ENCODE measurements at places on chromosomes 3 and 15.
A peak's percentile ranks its signal among the peaks of the same experiment; 100 is the strongest.

- no peak for DNase-seq
Measured at GRCh38 chr15:72889545-72889944, 106.0 kb upstream of the ADPGK start.

GRCh38 chr3:30724863-30725262, 118.5 kb downstream of the TGFBR2 start:
- no peak for DNase-seq

DNA sequence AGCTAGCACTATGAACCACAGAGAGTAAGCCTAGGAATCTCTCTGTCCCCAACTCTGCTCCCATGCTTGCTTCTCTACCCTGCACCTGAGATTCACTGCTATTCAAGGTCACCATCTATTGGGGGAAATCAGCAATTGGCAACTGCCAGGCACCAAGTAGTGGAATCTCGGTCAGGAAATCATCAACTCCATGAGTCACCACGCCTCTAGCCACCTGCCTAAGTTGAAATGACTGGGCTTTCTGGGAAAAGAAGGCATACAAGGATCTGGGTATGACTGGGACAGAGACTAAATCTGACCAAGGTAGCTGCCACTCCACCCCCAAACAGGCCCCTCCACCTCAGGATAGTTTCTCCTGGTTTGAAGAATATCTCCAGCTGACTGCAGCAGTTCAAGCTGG, 464.1 kb upstream of the CBLB start:
- no peak for DNase-seq

- no peak for DNase-seq
Measured at GRCh38 chr15:101543431-101543830, 53.9 kb upstream of the PCSK6 start.

GRCh38 chr3:3699816-3700633, 99.2 kb upstream of the LRRN1 start:
- DNase-seq = no peak

DNA sequence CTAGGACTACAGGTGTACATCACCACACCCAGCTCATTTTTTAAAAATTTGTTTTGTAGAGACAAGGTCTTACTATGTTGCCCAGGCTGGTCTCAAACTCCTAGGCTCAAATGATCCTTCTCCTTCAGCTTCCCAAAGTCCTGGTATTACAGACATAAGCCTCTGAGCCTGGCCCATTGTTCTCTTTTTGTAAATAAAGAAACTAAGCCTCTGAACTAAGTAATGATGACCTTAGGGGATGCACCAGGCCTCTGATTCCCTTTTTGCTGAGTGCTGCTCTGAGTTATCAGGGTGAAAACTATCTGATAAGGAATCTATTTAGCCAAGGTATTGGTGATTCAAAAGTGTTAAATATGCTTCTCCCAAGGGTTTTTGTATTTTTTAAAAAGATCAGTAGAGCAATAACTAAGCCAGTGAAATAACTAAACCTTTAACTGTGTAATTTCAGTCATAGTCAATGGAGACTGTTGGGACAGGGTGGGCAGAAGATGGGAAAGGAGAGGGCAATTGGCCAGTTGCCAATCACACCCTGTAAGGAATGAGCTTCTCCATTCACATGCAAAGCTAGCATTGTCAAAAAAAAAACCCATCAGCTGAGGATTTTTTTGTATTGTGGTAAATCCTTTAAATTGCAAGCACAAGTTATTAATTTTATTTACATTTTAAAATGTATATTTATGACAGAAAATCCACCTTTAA, 194.8 kb upstream of the PFN2 start:
- no peak for DNase-seq

DNA sequence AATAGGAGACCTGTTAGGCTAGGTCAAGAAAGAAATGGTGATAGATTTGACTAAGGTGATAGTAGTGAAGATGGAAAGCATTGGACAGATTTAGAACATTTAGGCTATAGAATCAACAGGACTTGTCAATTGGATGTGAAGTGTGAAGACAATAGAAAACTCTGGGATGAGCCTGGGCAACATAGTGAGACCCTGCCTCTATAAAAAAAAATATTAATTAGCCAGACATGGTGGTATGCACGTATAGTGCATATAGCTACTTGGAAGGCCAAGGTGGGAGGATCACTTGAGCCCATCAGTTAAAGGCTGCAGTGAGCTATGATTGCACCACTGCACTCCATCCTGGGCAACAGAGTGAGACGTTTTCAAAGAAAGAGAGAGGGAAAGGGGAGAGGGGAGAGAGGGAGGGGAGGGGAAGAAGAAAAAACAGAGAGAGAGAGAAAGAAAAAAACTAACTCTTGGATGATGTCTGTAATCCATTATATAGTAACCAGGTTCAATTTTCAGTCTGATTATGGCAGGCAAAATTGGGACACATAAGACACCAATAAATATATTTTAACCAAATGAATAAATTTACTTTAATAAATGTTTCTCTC, 9.6 kb downstream of the SENP8 start:
- no peak for DNase-seq

DNA sequence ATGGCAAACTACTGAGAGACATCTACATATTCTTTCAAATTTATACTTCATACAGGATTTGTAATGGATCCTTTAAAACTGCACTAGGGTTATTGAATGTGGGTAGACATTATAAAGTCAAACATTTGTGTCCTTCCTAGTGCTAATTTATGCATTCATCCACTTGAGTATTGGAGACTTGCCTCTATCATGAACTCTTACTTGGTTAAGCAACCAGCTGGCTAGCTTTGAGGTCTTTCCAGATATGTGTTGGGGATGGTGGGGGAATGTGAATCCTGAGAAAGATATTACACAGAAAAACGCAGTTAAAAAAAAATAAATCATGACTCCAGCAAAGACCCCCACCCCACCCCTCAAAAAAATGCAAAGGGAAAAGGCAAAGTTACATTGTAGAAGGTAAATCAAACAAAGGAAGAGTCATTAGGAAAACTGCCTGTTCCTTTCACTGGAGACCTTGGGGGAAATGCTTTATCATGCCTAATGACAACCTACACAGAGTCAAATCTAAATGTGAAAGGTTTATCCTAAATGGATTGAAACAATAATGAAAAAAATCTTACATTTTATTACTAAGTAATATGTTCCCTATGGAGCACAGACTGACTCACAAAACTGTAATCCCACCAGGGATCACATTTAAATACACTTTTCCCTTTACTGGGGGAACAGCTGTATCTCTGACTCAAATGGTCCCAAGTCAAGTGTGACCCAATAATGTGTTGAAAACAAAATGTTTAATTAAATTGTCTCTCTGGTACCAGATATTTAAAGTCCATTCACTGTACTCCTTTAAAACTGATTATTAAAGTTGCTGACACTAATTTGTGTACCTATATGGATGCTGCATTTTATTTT, 522.3 kb downstream of the ROBO1 start:
- DNase-seq = no peak

DNA sequence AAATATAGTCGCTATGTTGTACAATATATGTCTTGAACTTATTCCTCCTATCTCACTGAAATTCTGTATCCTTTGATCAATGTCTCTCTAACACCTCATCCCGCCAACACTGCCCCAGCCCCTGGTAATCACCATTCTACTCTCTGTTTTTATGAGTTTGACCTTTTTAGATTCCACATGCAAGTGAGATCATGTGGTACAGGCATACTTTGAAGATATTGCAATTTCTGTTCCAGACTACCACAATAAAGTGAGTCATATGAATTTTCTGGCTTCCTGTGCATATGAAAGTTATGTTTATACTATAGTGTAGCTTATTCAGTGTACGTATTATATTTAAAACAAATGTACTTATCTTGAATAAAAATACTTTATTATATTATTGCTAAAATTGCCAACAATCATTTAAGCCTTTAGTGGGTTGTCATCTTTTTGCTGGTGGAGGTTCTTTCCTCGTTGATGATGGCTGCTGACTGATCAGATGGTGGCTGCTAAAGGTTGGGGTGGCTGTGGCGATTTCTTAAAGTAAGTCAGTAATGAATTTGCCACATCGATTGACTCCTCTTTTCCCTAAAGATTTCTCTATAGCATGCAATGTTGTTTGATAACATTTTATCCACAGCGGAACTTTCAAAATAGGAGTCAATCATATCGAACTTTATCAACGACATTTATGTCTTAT, 257.2 kb downstream of the NFKBIZ start:
- no peak for DNase-seq

GRCh38 chr3:183278479-183279088, 25.5 kb downstream of the B3GNT5 start:
- DNase-seq = no peak

- DNase-seq = peak; percentile 64
Measured at GRCh38 chr3:184773283-184774186, 38.4 kb upstream of the VPS8 start.

DNA sequence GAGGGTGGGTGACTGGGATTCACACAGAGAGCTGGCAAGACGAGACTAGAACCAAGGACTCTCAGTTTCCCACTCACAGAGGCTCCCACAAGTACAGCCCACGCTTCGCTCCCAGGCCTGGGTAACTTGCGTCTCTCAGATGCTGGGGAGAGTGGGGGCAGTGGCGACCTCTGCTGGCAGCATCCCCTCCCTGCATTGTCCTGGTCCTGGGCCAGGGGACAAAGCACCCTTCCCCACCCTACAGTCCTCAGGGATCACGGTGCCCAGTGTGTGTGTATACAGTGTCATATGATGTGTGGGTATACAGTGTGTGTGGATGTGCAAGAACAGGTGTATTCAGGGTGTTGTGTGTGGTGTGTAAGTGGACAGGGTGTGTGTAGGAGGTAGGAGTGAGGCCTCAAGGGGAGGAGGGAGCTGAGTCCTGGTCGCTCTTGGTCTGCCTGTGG, 12.8 kb downstream of the VILL start:
- peak; percentile 80 for DNase-seq

- DNase-seq = no peak
Measured at GRCh38 chr3:19748782-19749447, 185.1 kb downstream of the EFHB start.

DNA sequence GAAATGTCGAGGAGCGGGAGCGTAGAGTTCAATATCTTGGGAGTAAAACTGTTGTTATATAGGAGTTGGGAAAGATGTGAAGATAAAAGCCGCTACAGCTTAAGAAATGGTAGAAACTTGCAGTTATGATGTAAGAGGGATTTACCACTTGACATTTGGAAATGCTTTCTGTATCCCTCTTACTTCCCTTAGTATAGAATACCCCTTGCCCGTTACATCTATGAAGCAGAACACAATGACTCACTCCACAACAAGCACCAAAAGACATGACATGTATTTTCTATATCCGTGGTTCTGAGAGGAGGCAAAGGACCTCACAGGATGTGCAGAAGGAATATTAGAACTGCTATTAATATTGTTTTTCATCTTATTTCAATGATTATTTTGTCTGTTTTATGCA, 254.2 kb upstream of the NR2F2 start:
- DNase-seq = no peak

DNA sequence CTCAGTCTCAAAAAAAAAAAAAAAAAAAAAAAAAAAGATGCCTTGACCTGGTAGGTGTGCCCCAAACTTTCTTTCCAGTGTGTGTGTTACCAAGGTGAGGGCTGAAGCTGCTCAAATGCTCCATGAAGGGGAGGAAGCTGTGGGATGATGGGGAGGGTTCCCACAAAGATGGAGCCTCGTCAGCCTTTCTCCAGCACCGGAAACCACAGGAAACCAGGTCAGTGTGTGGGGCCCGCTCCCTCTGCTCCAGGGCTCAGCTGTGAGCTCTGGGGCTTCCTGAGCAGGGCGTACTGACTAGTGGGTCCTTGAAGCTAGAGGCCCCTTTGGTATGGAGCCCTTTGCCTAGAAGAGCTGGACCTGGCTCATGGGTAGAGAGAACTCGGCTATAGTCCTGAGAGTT, 681 bp upstream of the IL17RE start:
- DNase-seq = no peak

GRCh38 chr15:82946155-82946701, 6.3 kb downstream of the HOMER2 start:
- DNase-seq = no peak

GRCh38 chr15:76138436-76138835, 78.7 kb downstream of the TMEM266 start:
- DNase-seq = no peak

GRCh38 chr3:124143047-124143446, 151.1 kb upstream of the ROPN1 start:
- DNase-seq = no peak
